Fibroblast of skin of left biceps (primary cell): ENCODE measurements at places on chromosomes 2 and 18.

DNA sequence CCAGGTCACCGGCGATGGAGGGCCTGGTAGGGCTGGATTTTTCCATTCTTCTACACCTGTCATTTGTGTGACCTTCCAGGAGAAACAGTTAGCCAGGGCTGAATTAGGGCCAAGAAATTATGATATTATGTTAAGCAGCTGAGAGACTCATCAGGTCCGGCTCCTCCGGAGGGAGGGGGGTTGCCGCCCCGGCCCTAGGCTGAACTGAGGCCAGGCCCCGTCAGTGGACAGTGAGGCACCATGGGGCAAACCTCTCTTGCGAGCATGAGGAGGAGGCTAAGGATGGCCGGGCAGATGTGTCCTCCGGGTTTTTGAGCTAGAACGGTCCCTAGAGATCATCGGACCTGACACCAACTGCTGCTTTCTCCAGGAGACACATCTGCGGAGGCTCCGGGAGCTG, 150.1 kb downstream of the SOX11 start:
- no peak for DNase-seq

- no peak for DNase-seq
Observed at GRCh38 chr2:98468621-98469236, 24.1 kb downstream of the INPP4A start.

DNA sequence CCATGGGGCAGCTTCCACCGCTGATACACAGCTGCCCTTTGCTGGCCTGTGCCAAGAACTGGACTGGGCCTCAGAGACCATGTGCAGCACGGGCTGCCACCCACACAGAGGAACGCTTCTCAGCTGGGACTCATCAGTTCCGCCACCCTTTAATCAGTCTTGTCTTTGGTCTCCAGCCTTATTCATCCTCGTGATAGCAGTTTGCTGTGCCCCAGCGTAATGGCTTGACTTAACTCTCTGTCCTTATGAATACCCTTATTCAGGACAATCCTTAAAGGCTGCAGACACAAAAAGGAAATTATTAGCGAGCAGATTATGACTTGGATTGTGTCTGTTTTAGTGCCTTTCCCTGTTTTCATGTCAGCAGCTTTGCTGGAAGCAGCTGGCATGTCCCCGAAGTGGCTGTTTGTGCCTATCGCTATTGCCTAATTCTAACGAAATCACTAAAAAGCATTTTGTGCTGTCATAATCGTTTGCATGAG, 108.9 kb upstream of the DAPL1 start:
- DNase-seq = no peak

- no peak for DNase-seq
Observed at GRCh38 chr18:11368020-11368419, 218.7 kb upstream of the PIEZO2 start.

DNA sequence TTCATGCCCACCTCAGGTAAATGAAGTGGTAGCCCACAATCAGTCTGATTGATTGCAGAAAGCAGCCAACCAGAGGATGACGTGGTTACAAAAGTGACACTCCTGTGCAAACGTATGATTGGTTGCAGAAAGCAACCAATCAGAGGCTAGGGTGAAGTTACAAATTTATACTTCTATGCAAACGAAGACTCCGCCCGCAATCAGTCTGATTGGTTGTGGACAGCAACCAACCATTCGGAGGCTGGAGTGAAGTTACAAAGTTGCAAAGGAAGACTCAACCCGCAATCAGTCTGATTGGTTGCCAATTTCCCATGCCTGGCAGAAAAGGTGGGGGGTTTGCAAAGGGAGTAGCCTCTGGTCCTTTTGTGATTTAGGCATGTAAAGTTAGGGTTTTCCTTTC, 4.0 kb upstream of the SLC3A1 start:
- no peak for DNase-seq

DNA sequence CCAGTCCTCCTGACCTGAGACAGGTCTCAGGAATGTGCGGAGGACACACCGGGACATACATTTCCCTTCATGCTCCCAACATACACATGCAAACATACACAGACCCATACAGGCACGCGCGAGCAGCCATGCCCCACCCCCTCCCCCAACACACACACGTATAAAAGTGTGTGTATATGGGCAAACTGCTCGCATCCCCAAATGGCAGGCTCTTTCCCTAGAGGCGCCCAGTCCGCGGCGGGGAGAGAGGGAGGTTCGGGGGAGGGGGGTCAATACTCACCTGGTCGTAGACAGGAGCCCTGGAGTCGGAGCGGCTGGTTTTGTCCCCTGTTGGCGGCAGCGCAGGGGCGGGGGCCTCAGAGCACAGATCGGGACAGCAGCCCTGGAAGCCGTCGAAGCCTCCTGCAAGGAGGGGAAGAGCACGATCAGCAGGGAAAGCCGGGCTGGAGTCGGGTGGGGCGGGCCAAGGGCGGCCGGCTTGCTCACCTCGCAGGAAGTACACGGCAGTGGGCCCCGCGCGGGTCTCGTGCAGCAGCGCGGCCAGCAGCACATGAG, 682 bp downstream of the DUSP2 start:
- DNase-seq = no peak

GRCh38 chr2:176328149-176328548, 58.9 kb downstream of the MTX2 start:
- DNase-seq = no peak

DNA sequence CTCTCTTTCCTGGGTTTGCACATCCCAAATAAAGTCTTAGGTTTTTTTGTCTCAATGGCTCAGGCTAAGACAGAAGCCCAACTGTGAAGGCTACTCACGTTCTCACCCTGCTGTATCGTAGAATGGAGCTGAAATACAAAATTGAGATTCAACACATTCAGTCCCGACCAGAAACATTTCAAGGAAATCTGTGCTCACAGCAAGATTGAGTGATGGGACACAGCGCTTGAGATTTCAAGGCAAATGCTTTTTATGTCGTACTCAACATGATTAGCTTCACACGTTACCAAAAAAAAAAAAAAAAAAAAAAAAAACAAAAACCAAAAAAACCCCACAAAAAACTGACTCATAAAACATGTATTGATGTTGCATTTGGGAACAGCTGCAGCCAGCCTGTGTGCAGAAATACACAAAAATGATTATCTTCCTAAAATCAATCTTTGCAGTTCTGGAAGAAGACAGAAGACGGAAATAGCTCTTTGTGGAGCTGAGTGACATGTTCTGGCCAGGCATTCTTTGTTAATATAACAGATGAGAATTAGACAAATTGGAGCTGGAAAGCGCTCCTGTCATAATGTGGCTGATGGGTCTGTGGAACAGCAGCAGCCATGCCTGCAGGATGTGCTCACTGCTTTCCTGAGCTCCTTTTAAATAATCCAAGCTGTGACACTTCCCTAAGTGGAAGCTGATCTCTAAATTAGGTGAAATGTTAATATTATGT, 453.2 kb downstream of the LPIN1 start:
- DNase-seq = no peak

GRCh38 chr2:121220995-121221394, 64.0 kb downstream of the TFCP2L1 start:
- no peak for DNase-seq

DNA sequence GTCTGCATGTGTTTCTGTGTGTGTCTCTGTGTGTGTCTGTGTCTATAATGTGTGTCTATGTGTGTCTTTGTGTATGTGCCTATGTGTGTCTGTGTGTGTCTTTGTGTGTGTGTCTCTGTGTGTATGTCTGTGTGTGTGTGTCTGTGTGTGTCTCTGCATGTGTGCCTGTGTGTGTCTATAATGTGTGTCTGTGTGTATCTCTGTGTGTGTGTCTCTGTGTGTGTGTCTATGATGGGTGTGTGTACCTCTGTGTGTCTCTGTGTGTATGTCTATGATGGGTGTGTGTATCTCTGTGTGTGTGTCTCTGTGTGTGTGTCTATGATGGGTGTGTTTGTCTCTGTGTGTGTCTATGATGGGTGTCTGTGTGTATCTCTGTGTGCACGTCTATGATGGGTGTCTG, 126.2 kb upstream of the GPC1 start:
- DNase-seq = no peak

DNA sequence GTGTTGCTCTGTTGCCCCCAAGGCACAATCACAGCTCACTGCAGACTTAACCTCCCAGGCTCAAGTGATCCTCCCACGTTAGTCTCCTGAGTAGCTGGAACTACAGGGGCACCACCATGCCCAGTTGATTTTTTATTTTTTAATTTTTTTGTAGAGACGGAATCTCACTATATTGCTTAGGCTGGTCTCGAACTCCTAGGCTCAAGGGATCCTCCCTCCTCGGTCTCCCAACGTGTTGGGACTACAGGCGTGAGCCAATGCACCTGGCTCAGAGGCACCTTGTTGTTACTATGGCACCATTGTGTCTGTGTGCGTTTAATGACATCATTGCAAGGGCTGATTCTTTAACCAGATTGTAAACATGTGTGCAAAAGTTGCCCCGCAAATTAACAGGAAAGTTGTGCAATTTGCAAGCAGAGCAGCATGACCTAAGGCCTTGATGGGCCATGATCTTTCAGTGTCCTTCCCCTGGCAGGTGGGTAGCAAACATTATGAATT, 22.6 kb downstream of the TCF23 start:
- no peak for DNase-seq
